ENCODE measurements at places on chromosomes 1 and 21. TPM values are rescaled to one million over a fixed set of nuclear protein-coding genes. Genes with fewer than 3 reads are reported as not detected.

DNA sequence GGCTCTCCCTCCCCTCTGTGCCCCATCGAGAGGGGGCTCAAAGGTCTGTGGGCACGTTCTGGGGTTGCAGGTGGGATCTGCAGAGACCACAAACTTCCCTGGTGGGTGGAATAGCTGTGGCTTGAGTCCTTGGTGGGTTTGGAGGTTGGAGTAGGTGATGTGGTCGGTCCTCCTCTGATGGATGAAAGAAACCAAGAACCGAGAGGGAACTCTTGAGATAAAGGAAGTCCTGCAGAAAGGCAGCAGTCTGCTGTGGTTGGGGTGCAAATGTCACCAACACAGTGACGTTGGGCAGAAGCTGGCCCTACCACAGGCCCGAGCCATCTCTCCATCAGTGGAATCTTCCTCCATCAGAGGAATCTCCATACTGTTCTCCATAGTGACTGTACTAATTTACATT is 171.8 kb downstream of the FCRL5 start:
- DNase-seq: no peak

DNA sequence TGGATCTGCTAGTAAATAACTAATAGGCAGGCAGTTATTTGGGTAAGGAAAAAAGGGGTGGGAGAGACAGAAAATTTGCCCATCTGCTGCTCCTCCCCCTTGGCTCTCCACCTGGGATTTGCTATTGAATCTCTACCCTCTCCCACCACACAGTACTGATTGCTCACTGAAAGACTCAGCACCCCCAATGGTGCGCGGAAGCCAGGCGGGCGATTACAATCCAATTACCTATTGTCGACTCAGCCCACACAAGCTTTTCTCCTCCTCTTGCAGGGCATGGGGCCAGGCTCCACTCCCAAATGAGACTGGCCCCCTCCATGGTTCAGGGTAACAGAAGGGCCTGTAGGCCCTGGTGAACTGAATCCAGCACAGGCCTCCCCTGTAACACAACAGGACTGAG is 2.7 kb upstream of the HMGN2 start:
- no peak for DNase-seq

- no peak for DNase-seq
Observed at GRCh38 chr1:119139857-119140176, 636 bp downstream of the WARS2 start.

- DNase-seq: no peak
Observed at GRCh38 chr1:3403011-3403345, 51.5 kb upstream of the ARHGEF16 start.

DNA sequence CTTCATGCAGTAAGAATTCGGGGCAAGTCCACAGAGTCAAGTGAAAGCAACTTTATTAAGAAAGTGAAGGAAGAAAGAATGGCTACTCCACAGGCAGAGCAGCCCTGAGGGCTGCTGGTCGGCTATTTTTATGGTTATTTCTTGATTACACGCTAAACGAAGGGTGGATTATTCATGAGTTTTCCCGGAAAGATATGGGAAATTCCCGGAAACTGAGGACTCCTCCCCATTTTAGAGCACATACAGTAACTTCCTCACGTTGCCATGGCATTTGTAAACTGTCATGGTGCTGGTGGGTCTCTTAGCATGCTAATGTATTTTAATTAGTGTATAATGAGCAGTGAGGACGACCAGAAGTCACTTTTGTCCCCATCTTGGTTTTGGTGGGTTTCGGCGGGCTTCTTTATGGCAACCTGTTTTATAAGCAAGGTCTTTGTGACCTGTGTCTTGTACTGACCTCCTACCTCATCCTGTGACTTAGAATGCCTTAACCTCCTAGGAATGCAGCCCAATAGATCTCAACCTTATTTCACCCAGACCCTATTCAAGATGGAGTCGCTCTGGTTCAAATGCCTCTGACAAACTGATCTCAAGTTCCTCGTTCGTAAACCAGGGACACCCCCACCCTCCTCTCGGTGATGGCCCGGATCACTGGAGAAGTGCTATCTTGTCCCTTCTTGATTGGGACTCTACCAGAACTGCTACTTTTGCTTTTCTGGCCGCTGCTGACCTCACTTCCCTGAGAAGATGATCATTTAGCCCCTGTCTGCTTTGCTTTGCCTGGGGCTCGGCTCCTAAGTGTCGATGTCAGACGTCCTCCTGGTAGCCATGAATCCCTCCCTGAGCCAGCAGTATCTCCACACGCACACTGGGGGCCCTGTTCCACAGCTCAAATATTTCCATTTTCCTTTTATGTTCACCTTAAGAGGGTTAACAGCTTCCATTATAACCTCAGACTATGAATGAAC is 48.8 kb downstream of the CLSTN1 start:
- DNase-seq: no peak

DNA sequence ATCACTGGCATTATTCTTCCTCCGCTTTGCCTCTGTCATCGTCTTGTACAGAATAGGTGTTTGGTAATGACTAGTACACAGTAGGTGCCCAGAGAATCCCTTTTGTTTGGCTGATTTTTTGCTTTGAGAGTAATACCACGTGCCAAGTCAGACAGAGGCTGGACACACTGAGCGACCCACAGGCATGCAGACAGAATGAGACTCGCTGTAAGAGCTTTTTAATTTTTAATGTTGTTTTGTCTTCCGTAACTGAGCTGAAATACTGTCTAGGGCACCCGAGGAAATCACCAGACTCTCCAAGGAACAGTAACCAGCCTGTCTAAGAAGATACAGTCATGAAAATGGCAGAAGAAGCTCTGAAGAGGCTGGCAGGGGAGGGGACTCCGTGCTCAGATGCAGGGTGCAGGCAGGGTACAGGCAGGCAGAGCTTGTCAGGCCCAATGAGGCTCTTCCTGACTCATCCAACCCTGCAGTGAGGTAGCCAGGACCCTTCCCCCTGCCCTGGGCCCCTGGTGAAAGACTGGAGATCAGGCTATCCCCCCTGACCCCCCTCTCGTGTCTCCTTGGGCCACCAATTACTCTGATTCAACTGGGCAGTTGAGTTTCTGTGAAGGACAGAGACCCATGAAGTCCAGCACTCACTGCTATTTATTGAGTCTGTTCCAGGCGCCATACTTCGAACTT is 60.1 kb upstream of the ECE1 start:
- no peak for DNase-seq

DNA sequence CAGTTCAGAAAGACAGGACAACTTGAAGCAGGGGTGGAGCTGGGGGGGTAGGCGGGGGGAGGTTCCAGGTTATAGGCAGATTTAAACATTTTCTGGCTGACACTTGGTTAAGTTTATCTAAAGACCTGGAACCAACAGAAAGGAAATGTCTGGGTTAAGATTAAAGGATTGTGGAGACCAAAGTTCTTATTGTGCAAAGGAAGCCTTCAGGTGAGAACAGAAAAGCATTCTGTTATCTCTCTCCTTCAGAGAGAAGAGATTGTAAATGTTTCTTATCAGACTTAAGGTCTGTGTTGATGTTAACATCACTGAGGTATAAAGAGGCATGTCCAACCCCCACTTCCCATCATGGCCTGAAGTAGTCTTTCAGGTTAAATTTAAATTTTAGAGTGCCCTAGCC is 3.7 kb upstream of the ACADM start:
- no peak for DNase-seq

- no peak for DNase-seq
Observed at GRCh38 chr1:114034567-114035303, 55.5 kb downstream of the OLFML3 start.

DNA sequence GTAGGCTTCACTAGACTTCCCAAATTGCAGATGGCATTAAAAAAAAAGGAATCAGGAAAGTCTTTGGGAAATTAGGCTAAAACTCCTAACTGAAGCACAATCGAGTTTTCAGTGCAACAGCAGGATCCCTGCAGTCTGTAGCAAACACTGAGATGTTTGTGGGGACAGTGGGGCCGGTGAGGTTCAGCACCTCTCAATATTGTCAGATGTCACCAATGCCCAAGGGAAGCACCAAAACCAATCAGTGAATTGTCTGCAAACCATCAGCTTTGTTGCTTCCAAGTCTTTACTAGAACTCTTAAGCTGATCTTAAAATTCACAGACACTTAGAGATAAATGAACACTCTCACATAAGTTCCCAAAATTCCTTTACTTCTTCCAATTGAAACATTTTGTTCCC is 2.6 kb downstream of the ERG start:
- no peak for DNase-seq

DNA sequence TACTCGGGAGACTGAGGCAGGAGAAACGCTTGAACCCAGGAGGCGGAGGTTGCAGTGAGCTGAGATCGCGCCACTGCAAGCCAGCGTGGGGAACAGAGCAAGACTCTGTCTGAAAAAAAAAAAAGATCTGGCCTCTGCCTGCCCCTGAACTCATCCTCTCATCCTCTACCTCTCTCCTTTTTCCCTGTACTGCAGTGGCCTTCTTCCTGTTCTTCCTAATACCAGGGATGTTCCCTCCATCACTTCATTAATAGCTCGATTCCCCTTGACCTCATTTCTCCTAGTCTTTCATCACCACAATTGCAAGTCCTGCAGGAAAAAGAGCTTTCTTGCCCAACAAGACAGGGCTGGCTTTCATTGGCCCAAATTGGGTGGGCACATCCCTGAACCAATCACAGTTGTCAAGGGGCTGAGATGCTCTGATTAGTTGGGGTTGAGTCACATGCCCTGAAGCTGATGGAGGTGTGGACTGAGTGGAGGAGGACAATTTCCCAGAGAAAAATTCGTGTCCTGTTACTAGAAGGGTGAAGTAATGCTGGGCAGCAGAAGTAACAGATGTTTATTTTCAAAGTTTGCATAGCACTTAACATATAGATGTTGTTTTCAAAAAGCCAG is 86.8 kb upstream of the PUM1 start:
- DNase-seq: no peak

- DNase-seq: no peak
Observed at GRCh38 chr1:109802901-109803561, 39.3 kb upstream of the EPS8L3 start.

DNA sequence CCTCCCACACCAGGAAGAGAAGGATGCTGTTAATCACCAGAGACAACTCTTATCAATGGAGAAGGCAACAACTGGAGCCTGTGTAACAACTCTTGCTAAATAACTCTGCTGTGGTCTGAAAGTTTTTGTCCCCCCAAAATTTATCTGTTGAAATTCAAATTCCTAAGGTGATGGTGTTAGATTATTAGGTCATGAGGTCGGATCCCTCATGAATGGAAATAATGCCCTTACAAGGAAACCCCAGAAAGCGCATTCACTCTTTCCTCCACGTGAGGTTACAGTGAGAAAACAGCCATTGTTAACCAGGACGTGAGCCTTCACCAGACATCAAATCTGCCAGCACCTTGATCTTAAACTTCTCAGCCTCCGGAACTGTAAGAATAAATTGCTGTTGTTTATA is 141.9 kb upstream of the CXADR start:
- DNase-seq: no peak

DNA sequence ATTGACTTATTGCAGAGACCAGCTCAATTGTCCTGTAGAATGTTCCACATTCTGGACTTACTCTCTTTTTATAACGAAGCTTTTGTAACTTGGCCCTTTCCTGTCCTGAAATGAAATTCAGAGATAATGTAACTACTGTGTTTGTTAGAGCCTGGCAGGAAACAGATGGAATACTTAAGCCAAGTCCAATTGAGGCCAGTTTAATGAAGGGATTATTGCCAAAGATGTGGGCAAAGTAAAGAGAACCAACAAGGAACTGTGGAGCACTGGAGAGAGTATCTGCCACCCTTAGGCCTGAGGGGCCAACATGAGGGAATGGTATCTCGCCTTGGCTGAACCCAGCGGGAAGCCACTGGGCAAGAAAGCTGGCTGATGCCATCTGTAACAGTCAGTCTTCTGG is 32.9 kb downstream of the MFSD2A start:
- no peak for DNase-seq

DNA sequence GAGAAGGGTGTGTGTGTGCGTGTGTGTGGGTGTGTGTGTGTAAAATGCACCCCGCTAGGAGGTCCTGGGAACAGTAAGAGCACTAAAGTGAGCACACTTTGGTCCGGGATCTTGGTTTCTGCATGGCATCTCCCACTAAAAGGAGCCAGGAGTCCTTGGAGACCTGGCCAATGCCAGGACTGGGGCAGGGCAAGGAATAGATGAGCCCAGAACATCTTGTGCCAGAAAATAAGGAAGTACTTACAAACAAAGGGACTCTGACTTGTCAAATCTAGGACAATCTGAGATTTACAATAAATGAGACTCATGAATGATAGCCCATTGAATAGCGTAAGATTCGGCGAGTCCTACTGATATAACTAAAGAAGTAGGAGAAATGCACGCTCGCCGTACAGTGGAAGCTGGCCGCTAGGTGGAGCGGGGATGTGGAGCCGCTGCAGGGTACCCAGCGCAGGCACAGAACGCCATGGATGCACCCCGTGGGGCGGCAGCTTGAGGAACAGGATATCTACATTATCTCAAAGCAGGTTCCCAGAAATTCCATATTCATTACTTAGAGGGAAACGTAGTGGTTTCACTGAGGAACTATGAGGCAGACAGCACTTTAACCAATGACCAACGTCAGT is 7.1 kb downstream of the SLC37A1 start:
- peak; percentile 65 for DNase-seq

GRCh38 chr1:162279136-162279498 is 97.5 kb downstream of the SPATA46 start:
- DNase-seq: no peak

GRCh38 chr1:89898695-89899470 is 78.1 kb downstream of the LRRC8D start:
- no peak for DNase-seq

- DNase-seq: no peak
Observed at GRCh38 chr1:213977486-213977842, 10.3 kb upstream of the PROX1 start.

GRCh38 chr1:1307261-1307922 is 338 bp downstream of the ACAP3 start:
- DNase-seq: no peak

DNA sequence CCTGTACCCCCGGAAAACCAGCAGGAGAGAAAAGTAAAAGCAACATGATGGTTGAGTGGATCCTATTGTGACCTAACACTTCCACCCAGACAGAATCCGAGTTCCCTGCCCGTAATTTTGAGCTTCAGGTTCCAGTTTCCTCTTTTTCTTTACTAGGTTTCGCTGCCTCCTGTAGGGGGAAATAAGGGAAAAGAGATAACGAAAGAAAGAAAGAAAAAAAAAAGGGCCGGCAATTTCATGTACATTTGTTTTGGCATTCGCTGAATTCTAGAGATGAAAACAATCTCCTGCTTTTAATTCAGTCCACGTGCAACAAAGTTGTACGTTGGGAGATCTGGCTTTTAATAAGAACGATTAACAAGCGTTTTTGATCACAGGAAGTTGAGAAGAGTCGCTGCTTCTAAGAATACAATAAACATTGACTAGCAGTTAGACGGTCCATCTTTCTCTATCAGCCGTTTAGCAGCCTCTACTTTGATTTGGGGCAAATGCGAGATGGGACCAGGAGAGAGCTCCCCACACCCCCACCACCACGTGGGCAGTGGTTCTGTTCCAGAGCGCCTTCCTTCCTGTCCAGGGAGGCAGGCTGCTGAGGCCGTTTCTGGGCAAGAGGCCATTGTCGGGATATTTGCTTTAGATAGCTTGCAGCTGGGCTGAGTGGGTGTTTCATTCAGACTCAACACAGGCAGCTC is 155.9 kb upstream of the RUNX1 start:
- no peak for DNase-seq

GRCh38 chr1:111204201-111204982 is 3.9 kb upstream of the DENND2D start:
- DNase-seq: no peak

The AK5 gene
- total RNA-seq: 5.2 TPM

The IFI44 gene
- total RNA-seq: not detected

The FCRL1 gene
- total RNA-seq: not detected

The PPP2R5A gene
- total RNA-seq: 36.8 TPM

The NEK2 gene
- total RNA-seq: 22.9 TPM

The TAS1R3 gene
- 0.19 TPM for total RNA-seq
